Gastroesophageal sphincter (tissue), 4 donors: ENCODE measurements at places on chromosomes 3 and 15. TPM values are rescaled to one million over a fixed set of nuclear protein-coding genes. Genes with fewer than 3 reads are reported as not detected.
A peak's percentile ranks its signal among the peaks of the same experiment; 100 is the strongest.

The SCAANT1 gene
- not detected for total RNA-seq

The PLA2G4E gene
- 0.67 TPM for total RNA-seq

The EOGT gene
- 96.8 TPM for total RNA-seq

The SLC9A9 gene
- 12.8 TPM for total RNA-seq

The TMEM207 gene
- total RNA-seq = not detected

The CAPN3 gene
- 0.79 TPM for total RNA-seq

The POLR2H gene
- 47.2 TPM for total RNA-seq

The TLR9 gene
- not detected for total RNA-seq

The WNT7A gene
- 0.77 TPM for total RNA-seq

DNA sequence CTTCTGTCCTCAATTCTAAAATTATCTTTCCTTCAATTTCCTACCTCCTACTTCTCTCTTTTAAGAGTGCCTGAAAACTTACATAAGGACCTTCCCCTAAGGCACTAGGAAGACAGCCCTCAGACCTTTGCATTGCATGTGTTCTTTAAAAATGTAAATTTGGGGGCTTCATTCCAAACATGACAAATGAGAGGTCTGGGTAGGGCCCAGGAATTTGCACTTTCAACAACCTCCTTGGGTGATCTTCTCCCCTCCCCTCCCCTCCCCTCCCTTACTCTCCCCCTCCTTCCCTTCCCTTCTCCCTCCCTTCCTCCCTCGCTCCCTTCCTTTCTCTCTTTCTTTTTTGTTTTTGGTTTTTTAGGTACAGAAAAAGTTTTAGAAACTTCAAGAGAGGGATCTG is 18.7 kb downstream of the USF3 start:
- ATAC-seq = no peak

- ATAC-seq = no peak
These were observed 65.6 kb downstream of the CCNL1 start for GRCh38 chr3:157094301-157094700.

DNA sequence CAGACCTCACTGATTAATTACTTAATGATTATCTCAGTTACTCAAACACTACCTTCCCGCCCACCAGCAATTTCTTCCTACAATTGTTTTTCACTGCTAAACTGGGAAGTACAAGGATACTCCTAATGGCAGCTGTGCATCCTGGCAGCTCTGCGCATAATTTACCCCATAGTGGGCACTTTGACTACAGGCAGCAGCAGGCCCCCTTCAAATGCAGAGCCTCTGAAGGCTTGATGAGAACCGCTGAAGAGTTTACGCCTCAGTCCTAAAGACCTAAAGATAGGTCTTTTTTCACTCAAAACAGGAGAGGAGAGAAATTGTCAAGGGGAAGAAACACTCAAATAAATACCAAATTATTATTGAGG is 10.7 kb downstream of the CCDC32 start:
- no peak for ATAC-seq

- ATAC-seq = no peak
These were observed 254.5 kb downstream of the NEK10 start for GRCh38 chr3:27114684-27115083.

DNA sequence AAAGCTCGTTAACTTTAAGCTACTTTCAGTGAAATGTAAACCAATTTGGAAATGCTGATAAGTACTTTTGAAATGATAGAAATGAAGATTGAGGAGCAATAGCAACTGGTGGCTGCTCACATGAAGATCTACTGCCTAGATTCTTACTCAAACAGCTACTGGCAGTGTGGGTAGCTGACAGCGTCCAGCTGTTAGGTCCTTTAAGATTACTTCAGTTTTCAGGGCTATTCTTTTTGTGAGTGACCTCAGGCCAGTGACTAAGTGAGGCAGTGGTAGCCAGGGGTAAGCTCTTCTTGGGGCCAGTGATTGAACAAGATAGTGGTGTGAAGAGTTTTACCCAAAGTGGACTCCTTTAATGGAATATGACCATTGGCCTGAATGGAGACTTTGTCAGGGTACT is 41.3 kb downstream of the NECTIN3 start:
- ATAC-seq = no peak

DNA sequence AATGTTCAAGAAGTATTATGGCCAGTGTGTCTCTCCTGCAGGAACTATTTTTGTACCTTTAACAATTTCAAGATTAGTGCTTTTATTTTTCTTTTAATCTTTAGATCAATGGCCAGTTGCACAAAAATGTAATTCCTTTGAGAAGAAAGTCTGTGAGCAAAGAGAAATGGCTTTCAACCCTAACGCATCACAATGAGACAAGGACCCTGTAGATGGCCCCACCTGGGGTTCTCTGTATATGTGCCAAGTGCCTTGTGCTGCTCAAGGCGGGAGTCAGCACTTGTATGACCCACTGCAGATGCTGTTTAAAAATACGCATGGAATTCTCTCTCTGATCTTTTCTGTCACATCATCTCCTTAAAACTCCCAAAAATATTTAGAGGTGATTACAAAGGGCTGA is 453.4 kb downstream of the OCA2 start:
- ATAC-seq = no peak

DNA sequence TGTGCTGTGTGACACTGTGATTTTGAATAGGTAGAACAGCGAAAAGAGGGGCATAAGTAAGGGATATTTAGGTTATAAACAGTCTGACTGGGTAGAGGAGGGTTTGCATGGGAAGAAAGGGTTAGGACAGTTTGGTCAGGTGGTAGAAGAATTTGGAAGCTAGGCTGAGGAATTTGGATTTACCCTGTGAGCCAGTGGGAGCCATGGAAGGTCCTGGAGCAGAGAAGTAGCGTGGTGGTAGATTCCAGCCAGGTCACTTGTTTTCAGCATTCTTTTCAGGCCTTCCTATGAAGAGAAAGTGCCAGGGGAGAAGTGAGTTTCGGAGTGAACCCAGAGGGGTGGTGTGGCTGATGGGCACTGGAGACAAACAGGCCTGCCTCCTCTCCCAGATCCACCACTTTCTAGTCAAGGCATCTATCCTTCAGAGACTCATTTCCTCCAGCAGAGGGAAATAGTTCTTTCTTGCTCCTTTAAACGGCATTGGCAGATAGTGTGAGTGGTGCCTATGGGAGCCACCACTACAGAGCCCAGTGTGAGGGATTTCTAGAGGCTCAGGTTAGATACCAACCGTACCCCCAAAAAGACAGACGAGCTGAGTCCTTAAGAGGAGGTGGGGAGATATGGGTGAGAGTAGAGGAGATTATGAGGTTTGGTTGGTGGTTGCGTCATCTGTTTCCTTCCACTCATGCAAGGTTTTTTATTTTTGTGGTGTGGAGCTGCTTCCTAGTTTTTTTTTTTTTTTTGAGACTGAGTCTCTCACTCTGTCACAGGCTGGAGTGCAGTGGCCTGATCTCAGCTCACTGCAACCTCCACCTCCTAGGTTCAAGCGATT is 21.2 kb downstream of the PXK start:
- no peak for ATAC-seq

DNA sequence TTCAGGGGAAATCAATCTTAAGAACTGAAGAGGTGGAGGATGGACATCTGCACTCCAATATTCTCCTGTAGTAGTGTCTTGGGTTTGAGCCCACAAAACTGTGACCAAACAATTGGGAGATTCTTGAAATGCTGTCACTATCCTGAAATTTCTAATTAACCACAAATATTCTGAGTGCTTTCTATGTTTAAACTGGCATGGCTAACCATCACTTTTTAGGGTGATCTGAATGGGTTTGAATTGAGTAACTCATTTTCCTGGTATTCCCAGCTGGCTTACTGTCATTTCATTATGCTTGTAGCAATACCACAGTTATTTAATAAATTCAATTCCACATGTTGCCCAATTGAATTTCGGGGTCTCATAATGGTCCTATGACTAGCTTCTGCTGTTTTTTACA is 216.9 kb upstream of the DCBLD2 start:
- ATAC-seq = no peak

GRCh38 chr3:38001456-38002081 is 11.0 kb downstream of the VILL start:
- no peak for ATAC-seq

GRCh38 chr15:84035399-84035766 is 200.2 kb upstream of the GOLGA6L4 start:
- ATAC-seq = no peak

DNA sequence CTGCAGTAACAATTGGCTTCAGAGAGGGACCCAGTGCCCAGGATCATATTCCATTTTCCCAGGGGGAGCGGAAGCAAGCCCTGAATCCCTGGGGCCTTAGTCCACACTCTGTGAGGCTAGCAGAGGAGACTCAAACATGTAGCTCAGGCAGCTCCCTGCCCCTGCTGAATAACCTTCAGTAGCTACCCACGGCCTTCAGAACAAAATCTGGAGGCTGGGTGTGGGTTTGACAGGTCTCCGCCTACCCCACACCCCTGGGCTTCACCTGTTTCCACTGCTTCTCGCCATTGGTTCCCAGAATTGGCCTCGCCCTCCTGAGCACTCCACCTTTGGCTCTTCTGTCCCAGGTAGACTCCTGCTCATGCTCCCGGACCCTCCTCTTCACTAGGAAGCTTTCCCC is 93.6 kb upstream of the ATP2B2 start:
- ATAC-seq = no peak

- ATAC-seq = peak; percentile 88
These were observed at the start of gene LYSMD2 for GRCh38 chr15:51737522-51738305. Gene LYSMD2, minus strand, starts transcription at chr15:51737655. Its CDS starts 33 bp downstream, at chr15:51737622.

- no peak for ATAC-seq
These were observed 26.1 kb downstream of the PCCB start for GRCh38 chr3:136276049-136276755.

DNA sequence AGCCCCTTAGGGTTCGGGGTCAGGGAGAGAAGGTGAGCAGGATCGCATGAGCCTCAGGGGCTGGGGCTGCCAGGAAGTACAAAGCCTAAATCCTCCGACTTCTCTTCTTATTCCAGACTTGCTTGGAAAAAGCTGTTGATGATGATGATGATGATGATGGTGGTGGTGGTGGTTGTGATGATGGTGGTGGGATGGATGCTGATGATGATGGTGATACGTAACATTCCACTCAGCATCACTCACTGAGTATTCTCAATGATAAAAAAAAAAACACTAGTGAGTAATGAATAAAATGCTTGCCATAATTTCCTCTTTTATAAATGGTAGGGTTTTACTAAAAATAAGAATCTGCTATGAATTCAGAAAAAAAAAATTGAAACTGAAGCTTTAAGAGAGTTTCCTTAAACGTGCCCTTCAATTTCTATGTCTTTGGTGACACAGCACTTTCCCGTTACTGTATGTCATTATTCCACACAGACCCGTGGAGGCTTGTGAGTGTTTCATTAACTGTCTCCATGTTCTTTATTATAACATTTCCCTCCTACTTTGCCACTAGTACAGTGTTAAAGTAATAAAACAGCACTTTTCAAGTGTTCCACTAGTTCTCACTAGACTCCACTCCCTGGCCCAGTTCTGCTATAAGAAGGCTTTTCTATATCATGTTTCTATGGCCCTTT is 5.4 kb upstream of the ACAN start:
- no peak for ATAC-seq

GRCh38 chr15:51492528-51492927 is 130.0 kb downstream of the DMXL2 start:
- no peak for ATAC-seq

- no peak for ATAC-seq
These were observed 28.9 kb downstream of the KAT2B start for GRCh38 chr3:20069178-20069532.

DNA sequence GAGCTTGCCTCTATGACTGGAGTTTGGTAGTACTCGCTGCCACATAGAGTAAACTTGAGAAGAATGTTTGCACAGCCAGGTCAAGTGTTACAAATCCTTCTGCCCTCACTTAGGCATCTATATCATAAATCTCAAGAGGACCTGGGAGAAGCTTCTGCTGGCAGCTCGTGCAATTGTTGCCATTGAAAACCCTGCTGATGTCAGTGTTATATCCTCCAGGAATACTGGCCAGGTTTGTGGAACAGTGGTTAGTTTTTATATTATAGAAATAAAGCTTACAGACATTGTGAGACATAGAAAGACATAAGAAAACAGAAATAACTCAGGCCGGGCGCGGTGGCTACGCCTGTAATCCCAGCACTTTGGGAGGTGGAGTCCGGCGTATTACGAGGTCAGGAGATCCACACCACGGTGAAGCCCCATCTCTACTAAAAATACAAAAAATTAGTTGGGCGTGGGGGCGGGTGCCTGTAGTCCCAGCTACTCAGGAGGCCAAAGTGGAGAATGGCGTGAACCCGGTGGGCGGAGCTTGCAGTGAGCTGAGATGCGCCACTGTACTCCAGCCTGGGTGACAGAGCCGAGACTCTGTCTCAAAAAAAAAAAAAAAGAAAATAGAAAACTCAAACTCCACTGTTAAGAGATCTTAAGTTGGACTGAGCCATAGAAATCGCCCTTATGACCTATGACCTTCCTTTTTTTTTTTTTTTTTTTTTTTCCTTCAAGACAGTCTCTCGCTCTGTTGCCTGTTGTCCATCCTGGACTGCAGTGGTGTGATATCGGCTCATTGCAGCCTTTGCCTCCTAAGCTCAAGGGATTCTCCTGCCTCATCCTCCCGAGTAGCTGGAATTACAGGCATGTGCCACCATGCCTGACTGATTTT is 2.2 kb downstream of the RPSA start:
- no peak for ATAC-seq

DNA sequence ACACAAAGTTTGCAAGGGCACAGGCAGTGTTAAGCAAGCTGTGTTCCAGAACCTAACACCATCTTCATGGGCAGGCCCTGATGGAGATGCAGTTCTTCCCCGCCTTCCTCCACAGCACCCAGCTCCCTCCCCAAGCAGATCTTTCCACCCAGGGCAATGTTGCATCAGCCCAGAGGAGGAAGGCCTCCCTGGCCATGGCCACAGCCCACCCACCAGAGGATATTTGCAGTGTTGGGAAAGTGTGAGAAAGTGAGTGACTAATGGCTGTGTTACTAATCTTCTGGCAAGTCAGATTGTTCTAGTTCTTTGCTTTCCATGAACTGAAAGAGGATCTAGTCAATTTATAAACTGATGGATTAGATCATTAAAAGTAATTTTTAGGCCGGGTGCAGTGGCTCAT is 42.0 kb upstream of the ATP10A start:
- ATAC-seq = peak; percentile 79

DNA sequence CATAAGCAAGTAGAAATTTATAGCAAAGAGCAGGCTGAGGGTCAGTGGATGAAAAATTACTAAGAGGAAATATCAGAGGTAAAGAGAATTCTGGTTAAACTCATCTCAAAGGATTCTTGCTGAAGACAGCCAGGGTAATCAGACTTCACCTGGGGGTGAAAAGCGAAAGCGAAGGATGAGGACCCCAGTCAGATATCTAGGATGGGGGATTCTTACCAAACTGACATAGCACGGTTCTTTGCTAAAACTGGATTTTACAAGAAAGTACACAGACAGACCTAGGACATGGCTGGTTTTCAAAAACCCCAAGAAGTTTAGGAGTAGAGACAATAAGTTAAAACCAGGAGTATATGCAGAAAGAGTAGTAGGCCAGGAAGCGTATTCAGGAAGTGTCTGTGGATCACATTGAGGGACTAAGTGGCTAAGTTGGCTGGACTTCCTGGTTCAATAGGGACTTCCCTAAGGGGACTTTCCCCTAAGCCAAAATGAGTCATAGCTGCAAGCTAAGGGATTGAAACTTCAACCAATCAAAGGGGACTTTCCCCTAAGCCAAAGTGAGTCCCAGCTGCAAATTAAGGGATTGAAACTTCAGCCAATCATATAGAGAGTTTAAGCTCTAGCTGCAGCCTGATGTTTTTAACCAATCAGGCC is 2.4 kb upstream of the CFAP91 start:
- ATAC-seq = no peak

GRCh38 chr15:31469786-31470525 is 143.3 kb downstream of the KLF13 start:
- no peak for ATAC-seq

GRCh38 chr3:98778383-98778782 is 15.2 kb downstream of the ST3GAL6 start:
- ATAC-seq = peak; percentile 23

GRCh38 chr3:144966560-144966959 is 994.9 kb downstream of the DIPK2A start:
- ATAC-seq = no peak

- peak; percentile 67 for ATAC-seq
These were observed 235.9 kb downstream of the LPP start for GRCh38 chr3:188389711-188390342.
